Adrenal gland (tissue), 19 donors: ENCODE measurements at places on chromosomes 6 and 20. TPM values are rescaled to one million over a fixed set of nuclear protein-coding genes. Genes with fewer than 3 reads are reported as not detected.
A peak's percentile ranks its signal among the peaks of the same experiment; 100 is the strongest.

DNA sequence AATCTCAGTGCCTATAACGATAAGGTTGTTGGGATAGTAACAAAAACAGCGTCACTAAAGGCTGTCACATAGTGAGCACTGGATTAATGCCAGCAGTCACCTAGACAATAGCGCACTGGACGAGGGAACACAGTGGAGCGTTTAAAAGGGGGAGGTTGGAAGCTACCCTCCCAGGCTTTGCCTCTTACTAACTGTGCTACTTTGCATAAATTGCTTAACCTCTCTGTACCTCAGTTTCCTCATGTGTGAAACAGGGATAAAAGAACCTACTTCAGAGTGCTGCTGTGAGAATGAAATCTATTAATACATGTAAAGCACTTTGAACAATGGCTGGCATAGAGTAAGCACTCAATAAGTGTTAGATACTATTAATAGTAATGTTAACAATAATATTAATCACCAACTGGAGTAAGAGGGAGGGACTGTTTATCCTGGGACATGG lies 10.5 kb downstream of the BCL2L1 start:
- no peaks in the 10 kb centered on the region for H3K27me3 ChIP-seq
- no peaks in the 10 kb centered on the region for H3K36me3 ChIP-seq
- peak; percentile 82 for DNase-seq
- H3K4me1 ChIP-seq: peaks cover 85% of the 10 kb centered on the region
- H3K27ac ChIP-seq: peak overlapping the region; percentile 91

The KIF25 gene
- not detected for total RNA-seq

The IPCEF1 gene
- not detected for total RNA-seq

DNA sequence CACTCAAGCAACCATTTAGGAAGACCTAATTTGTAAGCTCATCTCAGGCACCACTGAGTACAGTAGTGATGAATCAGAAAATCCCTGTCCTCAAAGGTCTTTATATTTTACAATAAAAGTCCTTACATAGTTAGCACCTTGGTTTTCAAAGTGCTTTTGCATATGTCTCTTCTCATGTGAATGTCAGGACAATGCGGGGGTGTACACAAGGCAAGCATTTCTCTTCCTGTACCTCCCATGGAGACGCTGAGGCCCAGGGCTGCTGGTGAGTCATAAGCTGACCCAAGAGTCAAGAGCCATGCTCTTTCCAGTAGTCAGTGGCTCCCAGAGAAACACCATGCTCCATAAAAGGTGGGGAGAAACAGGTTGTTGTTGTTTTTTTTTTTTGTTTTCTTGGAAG lies 174.0 kb downstream of the GJA10 start:
- no peaks in the 10 kb centered on the region for H3K27me3 ChIP-seq
- H3K36me3 ChIP-seq: no peaks in the 10 kb centered on the region
- no peak overlapping the region for H3K4me3 ChIP-seq

GRCh38 chr20:11186301-11187008 lies 512.7 kb upstream of the JAG1 start:
- H3K4me1 ChIP-seq: no peaks in the 10 kb centered on the region
- no peak overlapping the region for H3K4me3 ChIP-seq
- H3K27ac ChIP-seq: no peak overlapping the region
- DNase-seq: no peak
- H3K27me3 ChIP-seq: no peaks in the 10 kb centered on the region
- H3K36me3 ChIP-seq: no peaks in the 10 kb centered on the region

- no peaks in the 10 kb centered on the region for H3K27me3 ChIP-seq
- no peak overlapping the region for H3K4me3 ChIP-seq
- peak; percentile 84 for DNase-seq
- H3K27ac ChIP-seq: no peak overlapping the region
These were observed 694.6 kb downstream of the QKI start for GRCh38 chr6:164108869-164109769.

DNA sequence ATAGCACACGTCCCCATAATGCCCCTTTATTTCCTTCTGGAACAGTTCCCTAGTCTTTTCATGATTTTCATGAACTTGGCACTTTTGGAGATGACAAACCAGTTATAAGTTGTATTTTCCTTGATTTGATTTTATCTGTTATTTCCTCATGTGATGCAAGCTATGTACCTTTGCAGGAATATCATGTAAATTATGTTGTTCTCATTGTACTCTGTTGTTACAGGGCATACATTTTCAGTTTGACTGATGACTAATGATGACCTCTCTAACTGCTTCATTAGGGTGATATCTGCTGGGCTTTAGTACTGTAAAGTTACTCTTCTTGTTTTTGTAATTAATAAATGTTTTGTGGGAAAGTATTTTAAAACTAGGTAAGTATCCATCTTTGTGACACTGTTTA lies 147.3 kb downstream of the ZFAND3 start:
- H3K27me3 ChIP-seq: no peaks in the 10 kb centered on the region
- no peak overlapping the region for H3K27ac ChIP-seq
- no peaks in the 10 kb centered on the region for H3K4me1 ChIP-seq
- no peak for DNase-seq

The PM20D2 gene
- total RNA-seq: 9.2 TPM

The SLC4A11 gene
- total RNA-seq: 9.5 TPM

DNA sequence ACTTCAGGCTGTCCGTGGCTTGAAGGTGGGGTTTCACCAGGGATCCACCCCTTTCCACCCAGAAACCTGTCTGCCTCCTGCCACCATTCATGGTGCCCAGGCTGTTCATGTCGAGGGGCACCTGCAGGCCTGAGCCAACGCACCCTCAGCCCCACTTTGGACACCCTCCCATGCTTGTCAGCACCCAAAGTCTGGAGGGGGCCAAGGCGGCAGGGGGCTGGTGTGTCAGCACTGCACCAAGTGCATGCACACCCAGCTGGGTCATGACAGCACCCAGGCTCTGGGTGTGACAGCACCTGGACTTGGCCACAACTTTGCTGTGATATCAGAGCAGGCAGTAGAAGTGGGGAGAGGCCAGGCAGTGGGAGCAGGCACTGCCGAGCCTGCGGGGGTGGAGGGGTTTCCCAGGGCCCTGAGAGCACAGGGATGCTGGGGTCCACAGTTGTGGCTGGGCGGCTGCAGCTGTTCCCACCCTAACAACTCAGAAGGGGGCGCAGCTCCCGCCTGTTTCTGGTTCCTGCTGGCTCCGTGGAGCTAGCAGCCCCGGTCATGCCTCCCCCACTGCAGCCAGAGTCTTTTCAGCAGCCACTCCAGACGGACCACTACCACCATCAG lies 33.3 kb upstream of the GRM4 start:
- DNase-seq: no peak
- no peak overlapping the region for H3K27ac ChIP-seq
- no peak overlapping the region for H3K4me3 ChIP-seq
- H3K27me3 ChIP-seq: no peaks in the 10 kb centered on the region
- H3K4me1 ChIP-seq: no peaks in the 10 kb centered on the region
- no peaks in the 10 kb centered on the region for H3K36me3 ChIP-seq
